ENCODE measurements at places on chromosomes 5 and 9.

DNA sequence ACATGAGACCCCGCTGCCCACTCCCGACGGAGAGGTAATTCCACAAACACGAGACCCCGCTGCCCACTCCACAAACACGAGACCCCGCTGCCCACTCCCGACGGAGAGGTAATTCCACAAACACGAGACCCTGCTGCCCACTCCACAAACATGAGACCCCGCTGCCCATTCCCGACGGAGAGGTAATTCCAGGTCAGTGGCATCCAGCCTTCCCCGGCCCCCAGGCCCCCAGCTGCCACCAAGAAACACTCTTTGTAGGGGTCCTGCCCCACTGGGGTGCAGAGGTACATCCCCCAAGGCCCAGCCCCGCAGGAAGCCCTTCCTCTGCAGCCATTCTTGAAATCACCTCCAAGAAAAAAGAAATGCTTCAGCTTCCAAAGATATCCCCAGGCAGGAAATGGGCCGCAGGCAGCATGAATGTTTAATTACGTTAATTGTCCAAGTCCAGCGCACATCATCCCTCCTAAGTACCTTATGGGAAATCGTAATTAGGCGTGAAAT lies 115.9 kb downstream of the ADAMTS2 start:
- DNase-seq = peak; percentile 58

DNA sequence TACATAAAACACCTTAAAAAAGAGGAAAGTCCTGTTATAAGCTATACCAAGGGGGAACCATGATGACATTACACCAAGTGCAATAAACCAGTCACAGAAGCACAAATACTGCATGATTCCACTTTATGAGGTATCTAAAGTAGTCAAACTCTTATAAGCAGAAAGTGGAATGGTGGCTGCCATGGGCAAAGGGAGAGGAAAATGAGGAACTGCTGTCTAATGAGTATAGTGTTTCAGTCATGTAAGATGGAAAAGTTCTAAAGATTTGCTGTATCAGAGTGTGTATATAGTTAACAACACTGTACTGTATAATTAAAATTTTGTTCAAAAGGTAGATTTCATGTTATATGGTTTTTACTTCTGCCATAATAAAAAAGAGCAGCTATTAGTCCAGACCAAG lies 34.6 kb upstream of the NR5A1 start:
- no peak for DNase-seq

DNA sequence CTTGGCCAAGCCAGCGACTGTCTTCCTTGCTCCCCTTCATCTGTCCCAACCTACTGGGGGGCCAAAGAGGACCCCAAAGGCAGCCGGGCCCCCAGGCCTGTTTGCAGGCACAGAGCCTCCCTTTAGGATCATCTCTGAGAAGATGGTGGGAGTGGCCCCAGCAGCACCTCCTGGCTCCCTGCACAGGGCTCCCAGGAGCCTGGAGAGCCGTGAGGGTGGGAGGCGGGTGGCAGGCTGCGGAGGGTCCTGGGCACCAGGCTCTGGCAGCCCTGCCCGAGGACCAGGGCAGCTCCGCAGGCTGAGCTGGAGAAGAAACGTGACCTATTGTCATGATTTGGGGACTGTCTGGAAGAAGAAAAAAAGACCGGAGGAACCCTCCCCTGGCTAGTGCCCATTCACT lies 33.4 kb downstream of the ASS1 start:
- no peak for DNase-seq

GRCh38 chr5:100402071-100402470 lies 133.1 kb upstream of the FAM174A start:
- no peak for DNase-seq

- DNase-seq = no peak
Measured at GRCh38 chr9:74742792-74743730, 144.7 kb downstream of the TRPM6 start.

DNA sequence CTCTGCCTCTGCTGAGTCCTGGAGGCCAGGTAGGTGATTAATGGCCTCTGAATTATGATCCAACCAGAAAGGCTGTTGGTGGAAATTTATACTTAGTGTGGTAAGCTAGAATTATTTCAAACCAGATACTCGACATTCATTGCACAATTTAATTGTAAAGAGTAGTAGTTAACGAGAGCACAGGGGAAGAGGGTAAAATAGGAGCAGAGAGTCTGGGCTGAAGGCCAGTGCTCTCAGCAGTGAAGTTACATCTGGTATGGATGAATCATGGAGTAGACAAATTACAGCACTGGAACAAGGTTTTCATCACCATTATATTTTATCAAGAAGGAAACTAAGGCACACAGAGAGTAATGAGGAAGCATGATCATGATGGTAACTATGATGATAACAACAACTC lies 92.5 kb downstream of the TLR4 start:
- no peak for DNase-seq

DNA sequence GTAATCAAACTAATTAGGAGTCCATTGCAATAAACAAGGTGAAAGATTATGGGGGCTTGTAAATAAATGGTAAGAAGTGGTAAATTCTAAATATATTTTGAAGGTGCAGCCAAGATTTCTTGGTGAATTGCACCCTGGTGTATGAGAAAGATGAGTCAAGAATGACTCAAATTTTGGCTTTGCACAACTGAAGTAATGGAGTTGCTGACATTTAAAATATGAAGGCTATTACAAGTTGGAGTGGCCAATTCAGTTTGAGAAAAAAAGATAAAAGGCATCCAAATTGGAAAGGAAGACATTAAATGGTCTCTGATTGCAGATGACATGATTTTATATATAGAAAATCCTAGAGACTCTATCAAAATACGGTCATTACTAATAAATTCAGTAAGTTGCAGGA lies 2330.6 kb downstream of the MAT2B start:
- DNase-seq = no peak

DNA sequence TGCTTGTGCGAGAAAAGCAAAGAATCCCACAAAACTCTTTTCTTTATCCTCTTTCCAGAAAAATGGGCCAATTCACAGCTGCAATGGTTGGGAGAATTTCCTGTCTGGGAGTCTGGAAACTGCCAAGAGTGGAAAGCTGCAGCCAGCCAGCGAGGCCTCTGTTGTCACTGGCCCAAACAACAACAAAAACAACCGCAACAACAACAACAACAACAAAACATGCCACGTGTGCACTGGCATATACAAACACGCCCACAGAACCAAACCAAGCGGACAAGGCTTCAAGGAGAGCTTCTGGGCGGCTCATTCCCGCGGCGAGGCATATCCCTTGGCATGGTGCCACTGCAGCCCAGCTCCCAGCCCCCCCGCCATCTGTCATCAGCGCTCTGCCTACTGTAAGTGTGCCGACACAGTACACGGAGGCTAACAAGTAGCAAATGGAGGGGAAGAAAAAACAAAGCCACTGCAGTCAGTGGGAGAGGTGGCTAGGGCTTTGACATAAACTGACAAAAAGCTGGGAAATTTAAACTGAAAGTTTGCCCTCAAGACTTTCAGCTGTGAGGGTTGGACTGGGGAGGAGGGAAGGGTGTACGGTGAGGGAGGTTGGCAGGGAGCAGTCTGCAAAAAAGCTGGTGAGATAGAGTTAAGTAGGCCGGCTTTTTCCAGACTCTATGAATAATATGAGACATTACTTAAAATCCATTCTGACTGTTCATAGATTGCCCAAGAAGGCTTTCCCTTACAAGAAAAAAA lies 165.0 kb upstream of the ZNF462 start:
- peak; percentile 91 for DNase-seq

DNA sequence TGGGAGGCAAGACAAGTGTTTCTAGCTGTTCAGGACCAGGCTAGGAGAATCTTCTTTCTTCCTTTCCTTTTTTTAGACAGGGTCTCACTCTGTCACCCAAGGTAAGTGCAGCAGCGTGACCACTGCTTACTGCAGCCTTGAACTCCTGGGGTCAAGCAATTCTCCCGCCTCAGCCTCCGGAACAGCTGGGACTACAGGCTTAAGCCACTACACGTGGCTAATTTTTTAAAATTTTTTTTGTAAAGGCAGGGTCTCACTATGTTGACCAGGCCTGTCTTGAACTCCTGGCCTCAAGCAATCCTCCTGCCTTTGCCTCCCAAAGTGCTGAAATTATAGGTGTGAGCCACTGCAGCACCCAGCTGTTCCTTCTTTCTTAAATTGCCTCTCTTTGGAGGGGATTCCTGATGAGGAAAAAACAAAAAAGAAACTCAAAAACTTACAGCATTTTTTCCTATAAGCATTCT lies 53.1 kb downstream of the LHFPL2 start:
- no peak for DNase-seq

DNA sequence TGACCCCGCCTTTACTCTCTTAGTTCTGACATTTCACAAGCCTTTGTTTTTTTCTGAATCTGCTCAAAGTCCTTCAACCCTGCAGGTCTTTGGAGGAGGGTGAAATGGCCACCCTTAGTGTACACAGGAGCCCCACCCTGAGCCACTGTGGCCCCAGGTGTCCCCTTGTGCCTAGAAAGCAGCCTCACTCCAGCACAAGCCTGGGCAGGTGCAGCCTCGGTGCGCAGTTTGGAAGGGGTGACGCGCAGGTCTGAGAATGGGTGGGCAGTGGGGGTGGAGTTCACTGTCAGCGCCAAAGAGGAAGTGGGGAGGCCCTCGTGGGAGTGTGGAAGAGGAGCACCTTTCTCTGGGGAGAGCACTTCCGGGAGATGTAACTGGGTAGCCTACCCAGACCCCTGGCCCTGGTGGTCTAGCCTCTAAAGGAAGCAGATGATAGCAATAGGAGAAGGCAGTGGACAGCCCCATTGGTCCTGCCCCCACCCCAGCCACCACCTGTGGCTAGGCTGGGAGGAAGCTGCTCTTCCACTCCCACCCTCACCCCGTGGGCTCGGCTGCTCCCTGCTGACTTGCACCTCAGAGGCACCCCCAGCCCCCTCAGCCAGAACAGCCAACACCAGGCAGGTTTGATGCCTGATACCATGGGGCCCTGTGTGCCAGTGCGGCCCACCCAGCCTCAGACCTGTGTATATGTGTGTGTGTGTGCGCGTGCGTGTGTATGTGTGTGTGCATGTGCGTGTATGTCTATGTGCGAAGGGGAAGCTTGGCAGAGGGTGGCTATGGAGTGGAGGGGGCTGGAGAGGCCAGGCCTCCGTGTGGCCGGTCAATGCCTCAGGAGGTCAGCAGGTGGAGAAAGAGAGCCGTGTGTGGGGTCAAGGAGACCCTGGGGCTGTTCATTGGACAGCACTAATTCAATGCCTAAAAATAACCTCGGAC lies 16.8 kb upstream of the DAB2IP start:
- no peak for DNase-seq

- no peak for DNase-seq
Measured at GRCh38 chr9:73529666-73530065, 378.0 kb downstream of the ANXA1 start.

DNA sequence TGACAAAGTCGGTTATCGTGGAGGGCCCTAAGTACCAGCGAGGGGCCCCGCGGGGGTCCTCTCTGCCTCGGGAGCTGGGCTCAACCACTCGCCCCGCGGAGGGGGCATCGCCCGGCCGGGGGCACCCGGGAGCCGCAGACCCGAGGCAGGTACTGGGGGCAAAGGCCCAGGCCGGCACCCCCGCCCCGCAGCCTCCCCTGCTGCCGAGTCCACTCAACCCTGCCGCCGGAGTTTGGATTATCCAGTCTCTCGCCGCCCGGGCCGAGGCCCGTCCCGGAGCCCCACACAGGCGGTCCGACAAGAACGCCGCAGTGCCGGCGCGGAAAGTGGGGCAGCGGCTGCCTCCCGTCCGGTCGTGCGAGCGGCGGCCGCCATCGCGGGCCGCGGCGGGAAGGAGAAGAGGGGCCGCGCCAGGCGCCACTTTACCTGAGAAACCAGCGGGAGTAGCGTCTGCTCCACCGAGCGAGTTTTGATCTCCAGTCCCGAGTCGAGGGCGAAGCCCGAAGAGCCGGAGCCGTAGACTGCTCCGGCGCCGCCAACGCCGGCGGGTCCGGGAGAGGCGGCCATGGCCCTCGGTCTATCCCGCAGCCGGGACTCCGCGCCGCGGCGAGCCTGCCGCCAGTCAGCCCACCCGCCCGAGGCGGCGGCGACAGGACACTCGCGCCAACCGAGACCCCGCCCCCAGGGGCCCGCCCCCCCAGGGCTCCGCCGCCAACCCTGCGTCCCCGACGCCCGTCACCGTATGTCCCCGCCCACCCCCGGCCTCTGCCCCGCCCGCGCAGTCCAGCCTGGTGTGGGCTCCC lies at the start of gene CTNNAL1:
CTNNAL1 (minus strand) TSS at position 624 of the 803 bp plus-strand sequence; CDS start at position 567, 57 bp downstream.
- DNase-seq = peak; percentile 99

- DNase-seq = no peak
Measured at GRCh38 chr5:135379046-135379654, 19.9 kb downstream of the MACROH2A1 start.

DNA sequence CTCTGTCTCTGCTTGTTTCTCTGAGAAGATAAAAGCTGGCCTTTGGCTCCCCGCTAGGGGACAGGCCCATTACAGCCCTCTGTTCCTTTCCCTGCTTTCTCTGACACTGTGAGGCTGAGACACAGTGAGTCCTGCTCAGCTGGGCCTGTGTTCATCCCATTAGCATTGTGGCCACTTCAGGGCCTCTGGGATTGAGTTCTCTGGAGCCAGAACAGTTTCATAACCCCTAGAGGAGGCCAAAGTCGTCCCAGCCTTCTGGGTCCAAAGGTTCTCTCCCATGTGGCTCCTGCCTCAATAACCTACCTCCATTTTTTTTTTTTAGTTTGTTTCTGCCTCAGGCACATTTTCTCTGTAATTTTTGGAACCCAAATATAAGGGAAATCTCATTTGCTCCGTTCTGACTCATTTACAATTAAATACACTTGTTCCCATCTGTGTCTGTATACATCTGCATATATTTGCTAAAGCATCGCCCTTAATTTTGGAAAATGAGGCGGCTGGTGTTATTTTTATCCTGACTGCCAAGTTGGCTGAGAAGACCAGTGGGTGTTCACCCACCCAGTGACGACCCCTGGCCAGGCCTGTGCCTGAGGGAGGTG lies 27.3 kb upstream of the CTNNA1 start:
- no peak for DNase-seq

DNA sequence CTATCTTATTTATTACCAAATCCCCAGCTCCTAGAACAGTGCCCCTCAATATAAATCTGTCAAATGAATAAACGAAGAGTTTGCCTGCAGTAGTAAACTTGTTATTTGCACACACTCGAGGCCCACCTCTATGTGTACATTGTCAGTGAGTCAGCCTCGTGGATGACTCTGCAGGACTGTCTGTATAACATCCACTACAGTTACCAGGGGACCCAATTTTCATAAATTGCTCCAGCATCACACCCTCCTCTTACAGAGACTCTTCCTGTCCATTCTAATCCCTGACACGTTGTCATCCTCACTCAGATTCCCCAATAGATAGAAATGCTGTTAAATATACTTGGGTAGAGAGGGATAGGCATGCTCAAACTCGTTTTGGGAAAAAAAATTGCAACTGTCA lies 478.5 kb downstream of the RAB3C start:
- no peak for DNase-seq

DNA sequence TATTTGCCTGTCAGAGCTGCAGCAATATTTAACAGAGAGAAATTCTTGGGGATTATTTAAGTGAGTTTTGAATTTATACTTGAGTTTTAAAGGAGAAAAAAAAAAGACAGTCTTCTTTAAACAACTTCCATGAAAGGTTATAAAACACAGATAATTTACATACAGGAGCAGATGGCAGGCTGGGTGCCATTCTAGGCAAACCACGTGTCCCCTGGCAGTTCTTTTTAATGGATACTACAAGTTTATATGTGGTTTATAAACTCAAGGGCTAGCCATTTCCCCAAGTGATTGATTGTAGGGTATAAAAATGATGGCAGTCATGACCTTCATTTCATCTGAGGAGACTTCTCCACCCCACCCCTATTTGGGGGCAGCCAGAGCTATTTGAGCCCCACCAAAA lies 166.6 kb downstream of the FSTL4 start:
- no peak for DNase-seq

- DNase-seq = no peak
Measured at GRCh38 chr9:71985297-71985911, 74.0 kb downstream of the C9orf85 start.

GRCh38 chr5:116289276-116289675 lies 204.5 kb downstream of the COMMD10 start:
- no peak for DNase-seq

All from aorta (tissue), 5 donors.